ENCODE measurements at places on chromosomes 2 and 18.
A peak's percentile ranks its signal among the peaks of the same experiment; 100 is the strongest.

DNA sequence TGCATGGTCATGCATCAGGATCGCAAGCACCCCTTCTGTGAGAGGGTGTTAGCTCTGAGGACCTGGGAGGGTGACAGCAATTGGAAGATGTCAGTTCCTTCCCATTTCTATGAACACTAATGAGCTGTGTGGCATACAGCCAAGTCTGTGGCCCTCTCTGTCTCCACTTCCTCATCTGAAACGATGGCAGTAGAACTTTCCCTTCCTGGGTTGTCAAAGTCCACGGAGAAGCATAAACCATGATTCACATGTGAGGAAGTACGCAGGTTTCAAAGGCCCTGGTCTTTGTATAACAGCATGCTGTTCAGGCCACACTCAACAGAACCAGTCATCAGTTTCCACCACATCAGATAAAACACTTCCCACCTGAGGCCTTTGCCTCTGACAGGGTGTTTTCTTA lies 167.4 kb upstream of the RAB6C start:
- peak; percentile 67 for DNase-seq

- DNase-seq, result no peak
Measured at GRCh38 chr2:164625378-164625971, 4.2 kb upstream of the GRB14 start.

GRCh38 chr18:76524477-76524876 lies 29.4 kb upstream of the ZNF516 start:
- DNase-seq, result no peak

DNA sequence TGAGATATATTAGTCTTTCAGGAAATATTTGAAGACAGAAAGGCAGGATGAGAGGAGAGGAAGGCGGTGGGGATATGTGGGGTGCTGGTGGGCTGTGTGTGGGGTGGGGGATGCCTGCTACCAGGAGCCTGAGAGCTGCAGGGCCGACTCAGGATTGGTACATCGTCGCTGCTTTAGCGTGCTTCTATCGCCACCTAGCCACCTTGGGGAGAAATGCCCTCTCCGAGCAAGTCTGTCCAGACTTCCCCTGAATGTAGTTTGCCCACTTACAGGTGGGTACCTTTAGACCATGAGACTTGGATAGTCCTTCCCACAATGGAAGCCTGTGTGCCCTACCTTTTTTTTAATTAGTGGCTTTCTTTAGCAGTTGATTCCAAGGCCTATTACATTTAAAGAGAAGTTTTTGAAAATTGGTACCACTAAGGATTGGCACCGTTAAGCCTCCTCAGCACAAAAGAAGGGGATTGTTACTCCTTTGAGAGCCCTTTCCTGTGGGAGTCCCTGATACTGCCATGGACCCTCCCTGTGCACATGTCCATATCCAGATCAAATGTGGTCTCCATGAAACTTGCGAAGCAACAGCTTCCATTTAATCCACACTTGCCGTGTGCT lies 114.1 kb upstream of the NDUFV2 start:
- peak; percentile 65 for DNase-seq

GRCh38 chr2:202035089-202035940 lies 1.7 kb downstream of the FZD7 start:
- DNase-seq, result peak; percentile 53

DNA sequence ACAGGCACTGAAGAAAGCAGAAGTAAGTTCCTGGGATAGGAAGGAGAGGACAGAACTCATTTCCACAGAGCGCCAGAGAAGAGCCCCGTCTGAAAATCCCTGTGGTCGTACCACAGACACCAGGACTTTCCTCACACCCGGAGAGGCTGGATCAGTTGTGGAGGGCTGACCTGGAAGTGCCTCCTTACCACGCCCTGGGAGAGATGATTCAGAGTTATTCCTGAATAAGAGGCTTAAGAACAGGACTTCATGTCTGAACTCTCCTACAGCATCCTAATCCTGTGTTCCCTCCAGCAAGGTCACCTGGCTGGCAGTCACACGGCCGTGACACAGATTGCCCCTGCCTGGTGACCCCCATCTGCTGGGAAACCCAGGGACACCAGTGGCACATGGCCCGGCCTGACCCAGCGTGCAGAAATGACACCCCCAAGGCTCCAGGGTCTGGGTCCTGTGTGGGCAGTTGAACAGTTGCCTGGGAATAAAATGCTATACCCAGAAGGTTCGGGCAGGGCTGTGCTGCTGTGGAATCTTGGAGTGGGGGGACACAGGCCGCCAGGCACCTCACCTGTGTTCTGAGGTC lies 105.9 kb downstream of the PXDN start:
- no peak for DNase-seq

DNA sequence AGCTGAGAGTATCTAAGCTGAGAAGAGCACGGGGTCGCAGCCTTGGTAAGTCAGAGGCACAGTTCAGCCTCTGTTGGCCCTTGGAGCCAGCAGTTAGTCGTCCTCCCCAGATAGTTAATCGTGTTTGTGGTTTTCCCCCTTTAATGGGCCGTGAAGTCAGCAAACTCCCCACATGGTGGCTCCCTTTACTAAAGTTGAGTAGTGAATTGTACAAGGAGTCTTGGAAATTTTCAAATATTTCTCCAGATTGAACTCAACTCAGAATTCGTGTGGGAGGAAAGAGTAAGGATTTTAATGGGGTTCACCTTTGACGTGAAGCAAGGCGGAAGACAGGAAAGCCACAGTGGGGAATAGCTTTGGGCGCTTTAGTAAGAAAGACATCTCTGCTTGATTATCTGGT lies 2.4 kb upstream of the ADCYAP1 start:
- DNase-seq, result no peak

- DNase-seq, result no peak
Measured at GRCh38 chr18:25345081-25345866, 6.7 kb downstream of the ZNF521 start.

- DNase-seq, result no peak
Measured at GRCh38 chr2:10271509-10271908, 31.2 kb upstream of the HPCAL1 start.

DNA sequence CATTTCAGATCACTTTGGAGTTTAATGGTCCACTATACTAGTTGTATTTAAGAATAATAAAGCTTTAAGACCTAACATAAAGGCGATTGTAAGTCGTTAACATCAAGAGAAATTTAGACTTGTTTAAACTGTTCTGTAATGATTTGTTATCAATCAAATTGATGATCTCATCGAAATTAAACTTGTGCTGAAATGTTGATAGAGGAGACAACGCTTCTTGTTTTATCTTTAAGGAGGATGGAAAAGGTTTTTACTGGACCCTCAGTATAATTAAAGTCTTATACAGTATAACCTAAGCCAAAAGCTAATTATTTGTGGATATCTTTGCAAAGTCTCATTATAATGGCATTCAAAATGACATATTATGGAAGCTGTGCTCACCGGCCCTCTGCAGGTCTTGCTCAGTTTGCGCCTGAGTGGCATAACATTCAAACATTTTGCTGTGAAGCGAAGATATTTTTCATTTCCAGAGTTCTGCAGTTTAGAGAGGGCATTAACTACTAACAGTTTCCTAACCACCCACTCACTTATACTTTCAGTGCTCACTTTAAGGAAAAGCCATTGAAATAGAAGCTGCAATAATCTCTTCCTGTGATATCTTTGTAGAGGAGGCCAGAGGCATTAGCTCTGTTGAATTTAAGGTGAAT lies 1.4 kb upstream of the SERTAD2 start:
- peak; percentile 74 for DNase-seq

- no peak for DNase-seq
Measured at GRCh38 chr2:234165421-234165820, 114.9 kb downstream of the SPP2 start.

DNA sequence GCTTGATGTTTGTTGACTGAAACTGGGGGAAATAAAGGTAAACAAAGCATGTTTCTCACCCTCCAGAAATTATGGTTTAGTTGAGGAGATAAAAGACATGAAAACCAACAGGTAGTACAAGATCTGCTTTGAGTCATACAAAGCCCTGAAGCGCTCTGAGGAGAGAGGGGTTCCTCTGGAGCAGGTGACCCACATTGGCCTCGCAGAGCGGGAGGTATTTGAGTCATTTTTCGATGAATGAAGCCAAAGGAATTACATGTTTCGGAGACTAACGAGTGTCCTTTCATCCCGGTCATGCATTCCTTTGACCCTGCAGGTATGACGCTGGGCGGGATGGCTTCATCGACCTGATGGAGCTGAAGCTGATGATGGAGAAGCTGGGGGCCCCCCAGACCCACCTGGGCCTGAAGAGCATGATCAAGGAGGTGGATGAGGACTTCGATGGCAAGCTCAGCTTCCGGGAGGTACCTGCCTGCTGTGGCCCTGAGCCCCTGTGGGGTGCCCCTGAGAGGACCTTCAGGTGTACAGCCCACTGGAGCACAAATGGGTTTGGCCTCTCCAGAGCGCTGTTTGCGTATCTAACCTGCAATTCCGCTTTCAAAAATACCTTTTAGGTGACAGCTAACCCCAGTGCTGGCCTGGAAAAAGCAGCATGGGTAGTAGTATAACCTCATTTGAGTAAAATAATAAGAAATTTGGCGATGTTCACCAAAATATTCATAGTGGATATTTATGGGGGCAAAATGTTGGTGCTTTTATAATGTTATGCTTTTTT lies 29.3 kb downstream of the EFHD1 start:
- DNase-seq, result no peak

DNA sequence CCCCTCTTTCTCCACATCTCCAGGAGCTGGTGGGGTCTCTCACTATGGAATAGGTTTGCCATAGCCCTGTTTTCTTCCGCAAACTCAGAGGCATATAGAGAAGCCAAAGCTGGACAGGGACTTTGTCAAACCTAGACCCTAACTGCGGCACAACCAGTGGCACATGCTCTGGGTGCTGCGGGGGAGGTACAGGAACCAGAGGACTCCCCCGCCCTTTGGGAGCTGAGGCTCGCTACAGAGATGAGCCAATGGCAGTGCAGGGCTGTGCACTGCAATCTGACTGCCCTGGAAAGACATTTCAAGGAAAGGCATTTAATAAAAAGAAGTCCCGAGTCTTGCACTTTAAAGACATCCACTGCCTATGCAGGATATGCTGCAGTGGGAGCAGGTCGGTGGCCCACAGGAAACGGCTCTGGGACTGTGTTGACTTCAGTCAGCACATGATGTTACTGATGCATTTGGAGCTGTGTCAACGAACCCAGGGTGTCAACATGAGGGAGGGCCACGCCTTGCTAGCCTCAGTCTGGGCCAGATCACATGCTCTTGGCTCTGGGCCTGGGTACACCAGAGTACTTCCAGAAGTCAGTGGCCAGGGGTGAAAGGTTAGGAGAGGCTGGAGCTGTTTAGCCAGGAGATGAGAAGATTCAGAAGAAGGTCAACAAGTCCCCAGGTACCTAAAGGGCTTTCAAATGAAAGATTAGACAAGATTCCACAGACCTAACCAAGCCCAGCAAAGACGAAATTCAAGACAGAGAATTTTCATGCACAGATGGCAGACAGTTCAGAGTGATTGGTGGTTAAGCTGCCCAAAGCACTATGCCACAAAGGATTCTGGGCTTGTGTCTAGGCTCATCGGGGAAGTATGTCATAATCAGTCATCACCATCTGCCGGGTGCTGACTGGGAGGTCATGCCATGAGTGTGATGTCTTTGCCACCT lies 8.2 kb downstream of the SLC35F6 start:
- DNase-seq, result peak; percentile 54

DNA sequence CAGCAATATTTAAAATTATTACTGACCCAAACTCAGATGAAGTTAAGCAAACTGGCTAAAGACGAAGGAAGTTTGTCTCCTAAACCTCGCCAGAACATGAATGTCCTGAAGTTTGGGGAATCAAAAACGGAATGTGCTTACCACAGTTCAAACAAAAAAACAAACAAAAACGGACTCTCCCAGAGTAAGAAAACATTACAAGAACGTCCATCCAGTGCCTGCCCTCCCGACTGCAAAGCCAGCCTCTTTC lies 1.1 kb downstream of the KANSL1L start:
- no peak for DNase-seq

DNA sequence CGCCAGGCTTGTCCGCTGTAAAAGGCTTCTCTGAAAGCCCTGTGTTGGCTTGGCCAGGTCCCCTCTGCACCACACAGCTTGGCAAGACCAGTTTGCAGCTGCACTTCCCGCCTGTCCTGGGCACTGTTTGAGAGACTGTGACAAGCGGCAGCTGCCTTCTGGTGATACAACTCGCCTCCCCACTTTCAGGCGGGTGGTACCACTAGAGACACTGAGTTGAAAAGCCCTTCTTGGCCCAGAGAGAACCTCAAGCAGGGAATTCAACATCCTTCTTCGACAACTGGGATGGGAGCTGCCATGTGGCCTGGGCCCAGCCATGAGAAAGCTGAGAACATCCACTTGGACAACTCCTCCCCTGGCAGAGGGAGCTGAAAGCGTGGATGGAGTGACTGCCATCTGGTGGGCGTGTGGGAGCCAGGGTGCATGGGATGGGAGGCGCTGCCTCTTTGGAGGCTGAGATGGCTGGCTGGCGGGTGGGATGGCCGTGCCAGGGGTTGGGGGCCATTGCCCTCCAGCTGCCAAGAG lies 125.5 kb upstream of the REV1 start:
- no peak for DNase-seq

GRCh38 chr2:196783431-196784094 lies 15.9 kb downstream of the GTF3C3 start:
- DNase-seq, result peak; percentile 36

DNA sequence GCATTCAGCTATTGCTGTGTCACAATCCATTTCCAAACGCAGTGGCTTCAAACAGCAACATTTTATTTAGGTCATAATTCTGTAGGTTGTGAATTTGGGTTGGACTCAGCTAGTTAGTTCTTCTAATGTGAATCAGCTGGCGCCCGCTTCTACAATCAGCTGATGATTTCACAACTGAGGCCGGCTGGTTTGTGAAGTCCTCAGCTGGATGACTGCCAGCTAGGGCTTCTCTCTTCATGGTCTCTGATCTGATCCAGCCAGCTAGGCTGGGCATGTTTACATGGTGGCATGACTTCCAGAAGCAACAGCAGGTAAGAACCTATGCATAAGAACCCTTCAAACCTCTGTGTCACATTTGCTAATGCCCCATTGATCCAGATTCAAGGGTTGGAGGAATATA lies 172.0 kb downstream of the SLC4A10 start:
- no peak for DNase-seq

Data from activated CD8-positive, alpha-beta T cell treated with anti-CD3 and anti-CD28 coated beads for 36 hours (primary cell).